ENCODE measurements at places on chromosomes 1 and 21.

GRCh38 chr1:47887060-47887459 lies 110.1 kb downstream of the TRABD2B start:
- no peak for DNase-seq

DNA sequence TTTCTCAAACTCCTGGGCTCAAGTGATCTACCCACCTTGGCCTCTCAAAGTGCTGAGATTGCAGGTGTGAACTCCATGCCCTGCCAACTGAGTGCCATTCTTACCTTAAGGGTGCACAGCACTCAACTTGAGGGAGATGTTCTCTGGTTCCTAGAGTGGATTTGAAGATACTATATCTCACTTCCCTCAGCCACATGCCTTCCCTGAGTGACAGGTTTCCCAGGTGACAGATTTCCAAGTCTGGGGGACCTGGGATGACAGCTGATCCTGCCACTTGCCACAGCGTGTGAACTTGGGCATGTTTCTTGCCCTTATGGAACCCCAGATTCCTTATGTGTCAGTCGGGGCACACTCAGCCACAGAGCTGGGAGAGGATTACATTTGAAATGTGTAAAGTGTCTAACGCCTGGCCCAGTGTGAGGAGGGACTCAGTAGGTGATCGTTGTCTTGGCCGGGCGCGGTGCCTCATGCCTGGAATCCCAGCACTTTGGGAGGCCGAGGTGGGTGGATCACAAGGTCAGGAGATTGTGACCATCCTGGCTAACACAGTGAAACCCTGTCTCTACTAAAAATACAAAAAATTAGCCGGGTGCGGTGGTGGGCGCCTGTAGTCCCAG lies 29.6 kb upstream of the BTG2 start:
- DNase-seq = peak; percentile 68

DNA sequence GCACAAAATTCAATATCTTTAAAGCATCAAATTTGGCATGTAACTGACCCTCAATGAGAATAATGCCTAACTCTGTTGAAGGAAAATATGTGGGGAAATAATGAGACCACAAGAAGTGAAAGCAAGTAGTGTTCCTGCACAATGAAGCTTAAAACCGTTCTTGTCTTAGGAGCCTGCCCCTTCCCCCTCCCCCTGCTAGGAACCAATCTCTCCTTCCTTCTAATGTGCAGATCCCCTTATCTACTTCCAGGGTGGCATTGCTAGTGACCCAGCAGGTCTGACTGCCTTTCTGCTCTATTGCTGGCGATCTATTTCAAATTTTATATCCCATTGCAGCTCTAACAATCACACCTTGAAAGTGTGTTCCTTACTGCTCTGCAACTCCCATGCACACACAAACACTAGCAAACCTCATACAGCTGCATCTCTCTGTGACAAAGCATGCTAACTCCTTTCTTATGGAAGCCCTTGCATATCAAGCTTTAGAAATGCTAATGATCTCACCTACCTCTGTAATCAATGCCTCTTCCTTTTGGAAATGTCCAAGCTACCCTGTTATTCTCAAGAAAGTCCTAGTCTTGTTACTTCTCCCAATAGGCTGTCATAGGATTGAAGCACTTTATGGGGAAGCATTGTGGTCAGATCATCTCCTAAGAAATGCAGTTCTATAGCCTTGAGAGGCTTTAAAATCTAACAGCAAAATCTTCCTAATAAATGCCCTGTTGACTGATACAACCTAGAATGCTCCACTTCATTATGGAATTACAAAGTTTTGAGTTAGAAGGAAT lies 26.5 kb downstream of the BCL9 start:
- no peak for DNase-seq

- no peak for DNase-seq
Measured at GRCh38 chr1:39899611-39900538, 1.8 kb downstream of the MYCL start.

- DNase-seq = no peak
Measured at GRCh38 chr1:37714689-37715088, 22.4 kb downstream of the CDCA8 start.

DNA sequence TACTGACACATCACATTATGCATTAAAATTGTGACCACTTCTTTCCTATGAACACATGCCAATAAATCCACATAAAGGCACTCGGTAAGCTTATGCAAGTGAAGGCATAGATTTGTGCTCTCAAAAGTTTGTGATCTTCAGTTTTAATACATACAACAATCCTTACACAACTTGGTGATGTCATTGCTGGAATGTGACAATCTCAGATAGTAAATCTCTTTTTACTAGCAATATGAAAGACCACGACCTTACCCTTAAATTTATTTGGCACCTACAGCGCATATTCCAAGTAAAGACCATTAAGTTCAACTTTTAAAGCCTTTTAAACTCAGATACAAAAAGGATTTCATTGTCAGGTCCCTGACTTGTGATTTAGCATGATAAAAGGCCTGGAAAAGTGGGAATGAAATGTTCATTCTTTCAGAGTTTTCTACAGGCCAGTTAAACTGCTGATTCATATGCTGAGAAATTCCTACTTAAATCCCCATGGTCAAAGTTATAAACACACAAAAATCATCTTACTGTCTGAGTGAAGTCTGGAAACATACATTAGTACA lies 157.4 kb downstream of the SIPA1L2 start:
- no peak for DNase-seq

All from osteocyte (in vitro differentiated cells).